ENCODE measurements at places on chromosomes 2 and 18.

- no peak for DNase-seq
Measured at GRCh38 chr18:63457977-63458376, 18.8 kb upstream of the SERPINB5 start.

DNA sequence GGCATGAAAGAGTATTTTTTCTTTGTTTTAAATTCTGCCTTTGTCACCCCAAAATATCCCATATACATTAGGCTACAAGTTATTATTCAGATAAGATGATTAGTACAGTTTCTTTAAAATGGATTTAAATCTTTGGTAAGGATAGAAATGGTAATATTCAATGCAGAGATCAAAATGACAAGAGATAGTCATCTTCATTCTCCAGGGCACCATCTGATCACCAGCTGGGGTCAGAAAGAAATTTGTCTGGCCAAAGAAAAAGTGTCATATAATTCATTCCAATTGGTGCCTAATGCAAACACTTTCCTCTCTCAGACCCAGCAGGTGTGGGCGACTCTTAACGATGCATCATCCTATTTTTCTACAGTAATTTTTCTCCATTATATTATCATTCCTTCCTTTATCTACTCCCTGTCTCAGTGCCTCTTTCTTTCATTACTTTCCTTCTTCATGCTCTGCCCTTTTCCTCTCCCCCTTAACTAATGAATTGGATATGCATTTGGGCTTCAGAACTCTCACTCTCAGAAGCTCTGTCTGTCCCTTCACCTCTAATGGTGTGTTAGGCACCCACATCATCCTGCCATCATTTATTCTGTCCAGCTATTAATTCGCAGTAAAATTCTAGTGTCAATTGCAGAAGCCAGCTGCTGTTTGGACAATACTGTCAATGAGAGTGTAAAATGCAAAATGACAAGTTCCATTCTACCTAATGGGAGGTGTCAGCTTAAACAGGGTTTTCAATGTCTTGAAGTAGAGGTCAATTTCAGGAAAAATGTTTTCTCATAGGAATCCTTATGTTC lies 570.5 kb downstream of the TDRD15 start:
- no peak for DNase-seq

DNA sequence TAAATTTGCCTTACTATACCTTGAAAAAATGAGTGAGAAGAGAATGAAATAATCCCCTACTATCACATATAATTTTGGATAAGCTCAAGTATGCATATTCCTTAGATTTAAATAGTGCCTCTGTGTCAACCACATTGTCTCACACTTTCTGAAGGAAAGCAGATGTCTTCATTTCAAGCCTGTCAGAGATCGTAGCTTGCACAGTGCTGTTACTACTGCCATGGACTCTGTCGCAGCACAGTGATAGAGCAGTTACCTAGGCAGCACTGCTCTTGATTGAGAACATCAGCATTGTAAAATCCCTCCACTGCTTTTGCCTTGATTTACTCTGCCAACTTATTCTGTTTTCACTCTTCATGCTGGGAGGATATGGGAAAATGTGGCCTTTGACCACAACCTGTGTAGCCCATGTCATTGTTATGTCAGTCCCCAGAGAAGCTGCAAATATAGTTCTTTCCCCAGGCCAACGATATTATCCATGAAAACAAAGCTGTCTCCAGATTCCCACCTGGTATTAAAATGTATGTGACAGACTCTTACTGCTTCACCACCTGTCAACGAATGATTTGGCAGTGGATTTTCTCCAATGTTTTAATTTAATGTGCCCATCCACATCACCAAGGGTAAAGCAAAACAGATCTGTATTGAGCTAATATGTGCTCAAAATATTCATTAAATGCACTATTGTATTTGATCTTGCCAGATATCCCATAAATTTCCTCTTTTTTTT lies 675.7 kb downstream of the METTL4 start:
- DNase-seq, result no peak

DNA sequence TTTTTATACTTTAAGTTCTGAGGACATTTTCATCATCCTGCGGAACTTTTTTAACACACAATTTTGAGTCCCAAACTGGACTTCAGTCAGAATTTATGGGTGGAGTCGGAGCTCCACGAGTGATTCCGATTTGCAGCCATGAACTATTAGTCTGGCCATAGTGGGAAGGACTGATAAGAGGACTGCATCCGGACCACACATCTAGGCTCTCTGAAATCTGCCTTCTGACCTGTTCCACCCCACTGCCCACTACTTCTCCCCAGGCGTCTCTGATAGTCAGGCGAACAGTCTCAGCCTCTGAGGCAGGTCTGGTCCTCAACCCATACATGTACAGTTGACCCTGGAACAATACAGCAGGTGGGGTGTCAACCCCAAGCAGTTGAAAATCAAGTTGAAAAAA lies 5.2 kb downstream of the MRPL35 start:
- no peak for DNase-seq

DNA sequence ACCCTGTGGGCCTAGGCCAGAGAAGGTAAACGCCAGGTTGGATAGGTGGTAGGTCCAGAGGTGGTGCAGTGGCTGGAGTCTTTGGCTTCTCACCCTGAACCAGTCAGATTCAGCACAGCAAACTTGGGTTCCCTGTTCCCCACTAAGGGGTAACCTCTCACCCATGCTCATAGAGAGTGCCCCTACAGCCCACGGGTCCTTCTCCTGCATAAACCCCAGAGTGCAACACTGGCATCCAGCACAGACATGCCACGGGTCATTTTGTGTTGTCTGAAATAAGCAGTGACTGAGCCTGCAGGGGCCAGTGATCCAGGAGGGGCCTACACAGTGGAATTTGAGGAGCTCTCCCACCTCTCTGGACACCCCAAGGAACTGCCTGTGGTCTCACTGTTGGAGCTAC lies 40.5 kb upstream of the ATP6V1B1 start:
- no peak for DNase-seq

GRCh38 chr2:168336786-168337388 lies 89.5 kb upstream of the STK39 start:
- peak; percentile 16 for DNase-seq

DNA sequence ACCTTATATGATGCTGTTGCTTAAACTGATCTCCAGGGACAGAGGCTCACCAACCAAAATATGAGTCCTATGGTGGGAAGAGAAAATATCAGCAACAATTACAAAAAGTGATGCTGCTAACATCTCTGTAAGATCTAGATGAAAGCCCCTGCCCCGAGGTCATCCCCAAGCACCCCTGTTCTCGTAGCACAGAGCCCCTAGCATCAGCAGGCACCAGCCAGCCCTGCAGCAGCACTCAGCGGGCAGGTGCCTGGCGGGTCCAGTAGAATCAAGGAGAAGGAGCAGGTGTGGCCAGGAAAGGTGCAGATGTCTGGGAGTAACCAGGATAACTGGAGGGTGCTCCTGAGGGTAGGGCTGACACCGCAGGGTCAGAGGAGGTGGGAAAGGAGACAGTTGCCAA lies 474.2 kb upstream of the MYT1L start:
- DNase-seq, result no peak

DNA sequence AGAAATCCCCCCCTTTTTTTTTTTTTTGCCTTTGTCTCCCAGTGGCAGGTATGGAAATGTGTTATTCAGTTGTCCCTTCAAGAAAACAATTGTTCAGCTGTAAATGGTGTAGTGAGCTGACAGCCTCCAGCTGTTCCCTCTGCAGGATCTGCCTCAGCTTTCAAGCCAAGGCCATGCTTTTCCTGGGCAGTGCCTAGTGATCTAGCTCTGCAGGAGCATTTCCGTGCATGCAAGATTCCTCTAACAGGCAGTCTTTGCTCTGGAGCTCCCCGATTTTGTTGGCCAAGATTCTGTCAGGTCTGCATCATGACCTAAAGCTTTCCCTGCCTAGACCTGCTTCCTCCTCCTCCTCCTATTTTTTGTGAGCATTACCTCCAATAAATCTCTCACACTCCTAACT lies 300.7 kb upstream of the UBE2E3 start:
- DNase-seq, result no peak

Measured in HT1080 (cell line).